Retina (tissue), 1 donor: ENCODE measurements at places on chromosomes 13 and 19.

DNA sequence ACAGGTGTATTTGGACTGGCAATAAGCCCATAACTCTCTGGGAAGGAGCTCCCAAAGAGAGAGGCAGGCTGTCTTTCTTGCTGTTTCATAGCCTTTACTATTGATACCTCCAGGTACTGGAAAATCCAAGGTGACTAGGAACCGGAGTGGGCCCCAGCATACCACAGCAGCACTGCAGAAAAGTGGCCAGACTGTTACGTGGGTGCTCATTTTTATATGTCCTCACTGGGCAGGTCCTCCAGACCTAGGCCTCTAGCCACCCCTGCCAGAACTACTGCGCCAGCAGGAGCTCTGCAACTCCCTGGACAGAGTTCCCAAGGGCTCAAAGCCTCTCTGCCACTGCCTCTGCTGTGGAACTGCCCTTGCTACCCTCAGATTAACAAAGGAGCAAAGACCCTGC is 46.4 kb downstream of the LIG4 start:
- DNase-seq: no peak

DNA sequence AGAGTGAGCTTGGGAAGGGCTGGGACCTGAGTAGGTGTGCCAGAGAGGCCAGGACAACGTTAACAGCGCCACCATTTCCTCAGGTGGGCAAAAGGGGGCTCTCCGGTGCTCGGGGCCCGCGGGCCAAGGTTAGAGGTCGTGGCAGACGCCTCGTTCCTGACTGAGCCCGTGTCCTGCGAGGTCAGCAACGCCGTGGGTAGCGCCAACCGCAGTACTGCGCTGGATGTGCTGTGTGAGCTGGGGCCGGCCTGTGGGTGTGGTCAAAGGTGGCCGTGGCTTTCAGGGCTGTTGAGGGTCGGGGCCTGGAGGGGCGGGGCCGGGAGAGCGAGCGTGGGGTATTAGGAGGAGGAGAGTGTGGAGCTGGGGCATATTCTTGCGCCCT is 3.7 kb downstream of the KIRREL2 start:
- DNase-seq: no peak

GRCh38 chr19:45444318-45445041 is 20.8 kb upstream of the ERCC1 start:
- peak; percentile 89 for DNase-seq

DNA sequence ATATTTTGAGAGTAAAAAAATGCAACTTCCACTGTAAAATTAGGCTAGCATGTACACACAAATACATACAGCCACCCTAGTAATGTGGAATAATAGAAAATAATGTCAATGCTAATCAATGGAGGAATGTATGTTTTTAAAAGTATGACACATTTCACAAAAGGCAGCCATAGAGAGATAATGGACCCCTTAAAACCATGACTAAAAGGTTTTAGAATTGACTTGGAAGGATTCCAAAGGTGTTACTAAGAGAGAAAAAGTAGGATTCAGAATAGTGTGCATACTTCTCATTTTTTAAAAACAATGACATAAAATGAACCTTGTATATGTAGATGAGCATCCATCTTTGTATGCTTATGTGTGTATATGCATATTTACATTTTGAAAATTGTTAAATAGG is 597.9 kb upstream of the PCDH9 start:
- no peak for DNase-seq

DNA sequence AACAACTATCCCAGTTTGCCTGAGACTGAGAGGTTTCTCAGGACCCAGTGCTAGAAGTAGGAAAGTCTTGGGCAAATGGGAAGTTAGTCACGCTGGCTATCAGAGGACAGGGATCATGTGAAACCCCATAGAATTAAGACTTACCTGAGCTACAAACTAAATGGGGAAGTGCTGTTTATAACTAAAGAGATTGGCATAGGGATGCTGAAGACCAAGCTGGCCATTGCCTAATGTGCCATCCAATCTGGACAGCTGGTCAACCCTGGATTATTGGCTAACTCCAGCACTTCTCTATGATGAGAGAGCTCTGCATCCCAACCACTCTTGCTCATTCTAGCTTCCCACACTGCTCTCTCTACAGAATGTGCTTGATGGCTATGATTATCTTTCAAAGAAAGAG is 216.1 kb downstream of the TDRD3 start:
- no peak for DNase-seq

DNA sequence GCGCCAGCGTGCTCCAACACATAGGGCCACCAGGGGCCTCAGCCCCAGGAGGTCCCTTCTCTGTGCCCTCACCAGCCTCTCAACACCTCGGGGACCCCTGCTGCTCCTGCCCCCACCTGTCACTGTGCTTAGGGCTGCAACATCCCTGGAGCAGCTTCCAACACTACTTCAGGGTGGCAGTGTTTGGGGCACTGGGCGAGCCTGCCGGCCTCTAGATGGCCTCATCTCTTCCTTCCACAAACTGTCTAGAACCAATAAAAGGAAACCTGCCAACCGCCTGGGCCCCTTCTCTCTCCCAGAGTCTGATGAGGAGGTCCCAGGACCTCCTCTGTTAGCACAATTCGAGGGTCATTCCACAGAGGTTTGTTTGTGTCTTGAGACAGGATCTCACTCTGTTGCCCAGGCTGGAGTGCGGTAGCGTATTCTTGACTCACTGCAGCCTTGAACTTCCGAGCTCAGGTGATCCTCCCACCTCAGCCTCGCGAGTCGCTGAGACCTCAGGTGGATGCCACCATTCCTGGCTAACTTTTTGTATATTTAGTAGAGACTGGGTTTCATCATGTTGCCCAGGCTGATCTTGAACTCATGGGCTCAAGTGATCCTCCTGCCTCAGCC is 10.1 kb upstream of the SHD start:
- DNase-seq: no peak

DNA sequence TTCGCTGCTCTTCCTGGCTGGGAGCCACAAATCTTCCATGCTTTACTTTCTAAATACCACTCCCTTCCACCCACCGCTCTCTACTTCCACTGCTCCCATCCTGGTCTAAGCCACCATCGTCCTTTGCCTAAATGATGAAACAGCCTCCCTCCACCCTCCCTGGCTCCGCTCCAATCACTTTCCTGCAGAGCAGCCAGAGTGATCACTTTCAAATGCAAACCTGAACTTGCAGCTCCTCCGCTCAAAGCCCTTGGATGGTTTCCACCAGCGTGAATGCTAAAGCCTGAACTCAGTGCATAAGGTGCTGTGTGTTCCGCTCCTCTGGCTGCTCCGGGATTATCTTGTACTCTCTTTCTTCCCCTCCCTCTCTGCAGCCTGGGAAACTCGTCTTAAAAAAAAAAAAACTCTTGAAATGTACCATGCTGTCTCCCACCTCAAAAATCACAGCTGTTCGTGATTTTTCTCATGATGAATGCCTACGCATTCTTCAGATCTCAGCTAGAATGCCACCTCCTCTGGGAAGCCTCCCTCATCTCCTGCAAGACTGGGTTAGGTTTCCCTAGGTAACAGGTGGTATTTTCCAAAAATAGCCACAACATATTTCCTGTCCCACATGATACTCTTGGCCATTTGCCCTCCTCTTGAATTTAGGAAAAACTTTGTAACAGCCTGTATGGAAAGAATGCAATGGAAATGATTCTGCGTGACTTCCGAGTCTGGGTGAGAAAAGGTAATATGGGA is 3.7 kb upstream of the SIN3B start:
- peak; percentile 11 for DNase-seq

- no peak for DNase-seq
These were observed 5.2 kb downstream of the LCP1 start for GRCh38 chr13:46176756-46177155.

DNA sequence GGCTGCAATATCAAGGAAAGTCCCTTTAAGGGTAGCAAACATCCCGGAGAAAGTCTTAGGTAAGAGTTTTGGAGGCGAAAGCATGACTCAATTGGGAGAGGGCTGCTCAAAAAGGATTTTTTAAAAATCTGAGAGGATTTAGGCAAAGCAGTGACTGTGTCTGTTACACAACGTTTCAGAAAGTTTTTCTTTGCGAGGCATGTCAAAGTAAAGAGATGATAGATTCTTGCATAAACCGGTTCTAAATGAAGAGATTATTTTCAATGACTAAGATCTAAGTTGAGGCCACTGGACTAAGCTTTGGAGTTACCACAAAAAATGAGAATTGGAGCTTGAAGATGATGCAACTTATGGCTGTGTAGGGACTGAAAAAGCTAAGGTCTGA is 43.7 kb upstream of the ENOX1 start:
- no peak for DNase-seq

DNA sequence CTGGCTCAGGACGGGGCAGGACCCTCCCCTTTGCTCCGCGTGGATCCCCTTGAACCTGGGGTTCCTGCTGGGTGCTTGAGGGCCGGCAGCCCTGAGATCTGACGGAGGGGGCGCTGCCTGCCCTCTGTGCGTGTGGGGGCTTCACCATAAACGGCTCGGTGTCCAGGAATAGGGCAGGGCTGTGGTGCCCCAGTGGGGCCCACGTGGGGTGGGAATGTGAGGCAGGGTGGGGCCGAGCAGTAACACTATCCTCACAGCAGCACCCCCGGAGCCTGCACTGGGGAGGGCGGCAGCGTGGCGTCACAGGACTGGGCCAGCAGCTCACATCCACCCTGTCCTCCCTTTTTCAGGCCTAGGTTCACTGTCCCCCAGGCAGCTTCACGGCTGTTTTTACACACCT is 38.0 kb downstream of the GAS6 start:
- no peak for DNase-seq

GRCh38 chr13:85771856-85772255 is 27.4 kb downstream of the SLITRK6 start:
- DNase-seq: no peak

- no peak for DNase-seq
These were observed 1.8 kb downstream of the FBN3 start for GRCh38 chr19:8147582-8147978.

DNA sequence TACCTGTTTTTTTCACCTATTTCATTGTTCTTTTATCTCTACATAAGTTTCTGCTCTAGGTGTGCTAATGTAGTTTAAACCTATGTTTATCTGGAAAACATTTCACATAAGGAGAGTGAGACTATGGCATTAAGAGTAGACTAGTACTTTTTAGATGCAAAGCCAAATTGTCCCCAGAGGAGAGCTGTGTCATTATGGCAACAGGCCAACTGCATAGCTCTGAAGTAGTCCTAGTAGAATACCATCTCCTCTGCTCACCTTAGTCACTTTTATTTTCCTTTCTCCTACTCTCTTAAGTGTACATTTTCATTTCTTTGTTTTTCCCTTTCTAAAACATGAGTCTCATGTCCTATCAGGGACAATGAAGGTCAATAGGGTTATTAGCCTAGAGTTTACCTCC is 123.1 kb downstream of the ITGBL1 start:
- DNase-seq: no peak

DNA sequence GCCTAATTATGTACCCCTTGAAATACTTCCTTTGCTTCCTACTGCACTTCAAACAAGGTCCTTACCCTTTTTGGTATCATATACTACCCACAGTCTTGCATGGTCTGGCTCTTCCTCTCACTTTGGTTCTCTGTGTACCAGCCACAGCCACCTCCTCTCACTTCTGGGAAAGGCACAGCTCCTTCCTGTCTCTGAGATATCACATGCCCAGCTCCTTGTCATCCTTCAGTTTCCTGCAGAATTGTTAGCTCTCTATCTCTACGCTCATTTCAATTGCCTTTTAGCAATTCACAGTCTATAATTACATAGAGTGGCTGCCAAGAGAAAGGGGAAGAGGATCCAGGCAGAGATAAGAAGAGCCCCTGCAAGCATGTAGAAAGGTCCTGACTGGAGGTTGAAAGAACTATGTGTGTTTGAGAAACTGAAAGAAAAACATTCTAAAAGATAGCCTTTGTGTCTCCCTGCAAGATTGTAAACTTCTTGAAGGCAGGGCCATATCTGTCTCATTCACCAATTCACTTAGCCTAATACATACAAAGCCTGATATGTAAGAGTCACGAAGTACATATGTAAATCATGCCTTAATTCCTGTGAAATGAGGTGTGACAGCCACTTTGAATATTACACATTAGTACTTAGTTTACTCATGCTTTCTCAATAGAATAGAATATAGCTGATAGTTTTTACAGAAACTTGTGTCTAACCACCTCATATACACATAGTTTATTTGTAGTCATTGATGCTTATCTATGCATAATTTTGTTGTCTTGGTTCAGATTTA is 933.1 kb downstream of the DIAPH3 start:
- no peak for DNase-seq

GRCh38 chr13:27053902-27054595 is 117.6 kb downstream of the USP12 start:
- no peak for DNase-seq
